ENCODE measurements at places on chromosomes 13 and 19. TPM values are rescaled to one million over a fixed set of nuclear protein-coding genes. Genes with fewer than 3 reads are reported as not detected.

GRCh38 chr19:35363001-35363590 lies 4.8 kb downstream of the FFAR3 start:
- no peak for DNase-seq
- H3K27me3 ChIP-seq: peaks cover 2% of the 10 kb centered on the region
- H3K27ac ChIP-seq: no peak overlapping the region
- no peaks in the 10 kb centered on the region for H3K4me1 ChIP-seq
- no peaks in the 10 kb centered on the region for H3K36me3 ChIP-seq
- no peak overlapping the region for H3K4me3 ChIP-seq

DNA sequence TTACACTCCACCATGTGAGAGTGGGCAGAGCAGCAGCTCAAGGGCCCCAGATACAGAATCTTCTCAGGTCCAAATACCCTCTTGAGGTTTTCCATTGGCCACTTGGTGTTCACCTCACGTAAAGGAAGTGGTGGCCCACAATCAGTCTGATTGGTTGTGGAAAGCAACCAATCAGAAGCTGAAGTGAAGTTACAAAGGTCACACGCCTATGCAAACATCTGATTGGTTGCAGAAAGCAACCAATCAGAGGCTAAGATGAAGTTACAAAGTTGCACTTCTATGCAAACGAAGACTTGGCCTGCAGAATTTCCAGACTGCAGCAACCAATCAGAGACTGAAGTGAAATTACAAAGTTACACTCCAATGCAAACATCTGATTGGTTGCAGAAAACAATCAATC lies 14.3 kb upstream of the TM9SF2 start:
- H3K27me3 ChIP-seq: no peaks in the 10 kb centered on the region
- no peak overlapping the region for H3K27ac ChIP-seq
- no peaks in the 10 kb centered on the region for H3K36me3 ChIP-seq
- no peak overlapping the region for H3K4me3 ChIP-seq
- H3K4me1 ChIP-seq: peaks cover 3% of the 10 kb centered on the region

- peaks cover 24% of the 10 kb centered on the region for H3K36me3 ChIP-seq
- H3K27ac ChIP-seq: peak overlapping the region; percentile 69
- no peak for DNase-seq
- H3K4me1 ChIP-seq: peaks cover 33% of the 10 kb centered on the region
Observed at GRCh38 chr19:49869009-49869483, 1.7 kb upstream of the PNKP start.

- no peaks in the 10 kb centered on the region for H3K36me3 ChIP-seq
- peaks cover 29% of the 10 kb centered on the region for H3K4me1 ChIP-seq
- H3K27me3 ChIP-seq: no peaks in the 10 kb centered on the region
- H3K4me3 ChIP-seq: no peak overlapping the region
Observed at GRCh38 chr13:48446464-48446863, 33.6 kb upstream of the LPAR6 start.

DNA sequence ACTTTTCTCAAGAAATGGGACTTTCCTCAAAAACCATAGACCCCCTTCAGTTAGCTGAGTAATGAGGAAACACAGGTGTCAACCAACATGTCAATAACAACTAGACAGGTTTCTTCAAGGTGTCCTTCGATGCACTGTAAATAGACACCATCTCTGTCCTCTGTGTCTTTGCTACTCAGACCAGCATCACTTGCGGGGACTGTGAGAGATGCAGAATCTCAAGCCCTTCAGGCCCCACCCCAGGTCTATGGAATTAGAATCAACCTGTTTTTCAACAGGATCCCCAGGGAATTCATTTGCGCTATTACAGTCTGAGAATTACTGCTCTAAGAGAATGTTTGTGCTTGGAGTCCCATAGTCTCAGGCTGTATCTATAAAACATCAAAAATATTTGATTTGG lies 469.9 kb downstream of the COG6 start:
- no peak for DNase-seq
- no peaks in the 10 kb centered on the region for H3K36me3 ChIP-seq
- no peaks in the 10 kb centered on the region for H3K27me3 ChIP-seq
- no peak overlapping the region for H3K27ac ChIP-seq

GRCh38 chr13:114089751-114090400 lies 42.5 kb downstream of the RASA3 start:
- H3K4me3 ChIP-seq: no peak overlapping the region
- H3K36me3 ChIP-seq: no peaks in the 10 kb centered on the region
- H3K4me1 ChIP-seq: no peaks in the 10 kb centered on the region
- no peaks in the 10 kb centered on the region for H3K27me3 ChIP-seq

DNA sequence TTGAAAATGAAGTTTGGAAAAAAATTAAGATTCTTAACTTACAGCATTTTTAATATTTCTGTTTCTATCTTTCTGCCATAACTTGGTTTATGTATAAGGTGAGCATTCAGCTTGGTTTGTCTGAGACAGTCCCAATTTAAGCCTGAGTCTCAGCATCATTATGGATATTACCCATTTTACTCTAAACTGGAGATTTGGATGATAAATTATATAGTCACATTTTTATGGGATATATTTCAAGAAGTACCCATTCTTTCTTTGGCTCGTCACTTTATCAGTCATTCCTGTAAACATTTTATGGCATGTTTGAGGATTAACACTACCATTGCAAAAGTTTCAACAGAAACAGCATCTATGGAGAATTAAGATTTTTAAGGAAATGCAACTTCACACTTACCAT lies 1129.0 kb upstream of the PCDH9 start:
- H3K27me3 ChIP-seq: no peaks in the 10 kb centered on the region
- no peak overlapping the region for H3K27ac ChIP-seq
- no peaks in the 10 kb centered on the region for H3K36me3 ChIP-seq
- H3K4me1 ChIP-seq: no peaks in the 10 kb centered on the region
- no peak for DNase-seq
- no peak overlapping the region for H3K4me3 ChIP-seq

GRCh38 chr13:113393226-113393562 lies 29.3 kb upstream of the GRTP1 start:
- no peak overlapping the region for H3K27ac ChIP-seq
- no peaks in the 10 kb centered on the region for H3K36me3 ChIP-seq
- no peaks in the 10 kb centered on the region for H3K27me3 ChIP-seq
- peak; percentile 21 for DNase-seq

GRCh38 chr19:15587663-15588062 lies 27.4 kb upstream of the CYP4F8 start:
- no peaks in the 10 kb centered on the region for H3K4me1 ChIP-seq
- H3K4me3 ChIP-seq: no peak overlapping the region
- H3K27me3 ChIP-seq: no peaks in the 10 kb centered on the region
- no peak overlapping the region for H3K27ac ChIP-seq
- peak; percentile 39 for DNase-seq
- H3K36me3 ChIP-seq: no peaks in the 10 kb centered on the region

- no peaks in the 10 kb centered on the region for H3K36me3 ChIP-seq
- no peaks in the 10 kb centered on the region for H3K27me3 ChIP-seq
- no peak overlapping the region for H3K27ac ChIP-seq
- H3K4me1 ChIP-seq: peaks cover 30% of the 10 kb centered on the region
Observed at GRCh38 chr13:106503272-106503671, 32.2 kb downstream of the EFNB2 start.

- no peak overlapping the region for H3K4me3 ChIP-seq
- H3K27me3 ChIP-seq: no peaks in the 10 kb centered on the region
- peaks cover 9% of the 10 kb centered on the region for H3K4me1 ChIP-seq
- H3K27ac ChIP-seq: no peak overlapping the region
Observed at GRCh38 chr19:50889638-50890037, 16.4 kb downstream of the KLK2 start.

DNA sequence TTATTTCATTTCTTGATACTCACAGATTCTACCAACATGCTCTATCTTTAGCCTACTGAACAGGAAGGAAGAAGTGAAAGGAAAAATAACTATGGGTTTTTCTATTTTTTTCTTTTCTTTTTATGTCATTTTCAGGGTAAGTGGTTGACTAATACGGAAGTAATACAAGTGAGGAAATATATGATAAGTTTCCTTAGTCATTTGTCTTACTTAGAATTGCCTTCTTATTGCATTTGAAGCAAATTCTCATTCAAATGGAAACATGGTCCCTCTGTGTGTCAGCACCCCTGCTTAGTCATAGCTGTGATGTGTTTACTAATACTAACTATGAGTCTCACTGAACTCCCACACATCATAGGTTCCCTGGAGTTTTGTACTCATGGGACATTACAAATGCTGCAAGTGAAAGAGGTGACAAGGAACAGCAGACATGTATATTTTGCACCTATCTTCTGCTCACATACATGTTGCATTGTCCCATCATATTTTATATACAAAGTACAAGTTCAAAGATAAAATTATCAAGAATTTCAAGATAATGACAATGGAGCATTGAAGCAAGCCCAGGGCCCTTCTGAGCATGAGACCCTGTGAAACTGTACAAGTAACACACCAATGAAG lies 60.1 kb downstream of the DCT start:
- peaks cover 16% of the 10 kb centered on the region for H3K4me1 ChIP-seq
- H3K36me3 ChIP-seq: no peaks in the 10 kb centered on the region
- H3K4me3 ChIP-seq: no peak overlapping the region

GRCh38 chr13:79406597-79406908 lies 498 bp upstream of the RBM26 start:
- DNase-seq: no peak
- peak overlapping the region; percentile 80 for H3K4me3 ChIP-seq
- peak overlapping the region; percentile 92 for H3K27ac ChIP-seq

- peak overlapping the region; percentile 43 for H3K4me3 ChIP-seq
- DNase-seq: peak; percentile 89
- H3K4me1 ChIP-seq: peaks cover 63% of the 10 kb centered on the region
- H3K27me3 ChIP-seq: no peaks in the 10 kb centered on the region
- H3K27ac ChIP-seq: peak overlapping the region; percentile 94
- peaks cover 9% of the 10 kb centered on the region for H3K36me3 ChIP-seq
Observed at GRCh38 chr13:114067381-114067885, 65.0 kb downstream of the RASA3 start.

GRCh38 chr19:4713384-4713951 lies 10.2 kb downstream of the DPP9 start:
- peak overlapping the region; percentile 80 for H3K27ac ChIP-seq
- no peaks in the 10 kb centered on the region for H3K27me3 ChIP-seq
- H3K36me3 ChIP-seq: peaks cover 66% of the 10 kb centered on the region
- no peak overlapping the region for H3K4me3 ChIP-seq

GRCh38 chr19:611481-611868 lies 21.8 kb downstream of the HCN2 start:
- DNase-seq: peak; percentile 100
- peaks cover 9% of the 10 kb centered on the region for H3K4me1 ChIP-seq
- peak overlapping the region; percentile 60 for H3K4me3 ChIP-seq
- no peaks in the 10 kb centered on the region for H3K27me3 ChIP-seq

GRCh38 chr19:1170938-1171754 lies 2.9 kb downstream of the SBNO2 start:
- no peak for DNase-seq
- peaks cover 5% of the 10 kb centered on the region for H3K36me3 ChIP-seq
- H3K4me1 ChIP-seq: peaks cover 38% of the 10 kb centered on the region
- H3K4me3 ChIP-seq: peak overlapping the region; percentile 15

DNA sequence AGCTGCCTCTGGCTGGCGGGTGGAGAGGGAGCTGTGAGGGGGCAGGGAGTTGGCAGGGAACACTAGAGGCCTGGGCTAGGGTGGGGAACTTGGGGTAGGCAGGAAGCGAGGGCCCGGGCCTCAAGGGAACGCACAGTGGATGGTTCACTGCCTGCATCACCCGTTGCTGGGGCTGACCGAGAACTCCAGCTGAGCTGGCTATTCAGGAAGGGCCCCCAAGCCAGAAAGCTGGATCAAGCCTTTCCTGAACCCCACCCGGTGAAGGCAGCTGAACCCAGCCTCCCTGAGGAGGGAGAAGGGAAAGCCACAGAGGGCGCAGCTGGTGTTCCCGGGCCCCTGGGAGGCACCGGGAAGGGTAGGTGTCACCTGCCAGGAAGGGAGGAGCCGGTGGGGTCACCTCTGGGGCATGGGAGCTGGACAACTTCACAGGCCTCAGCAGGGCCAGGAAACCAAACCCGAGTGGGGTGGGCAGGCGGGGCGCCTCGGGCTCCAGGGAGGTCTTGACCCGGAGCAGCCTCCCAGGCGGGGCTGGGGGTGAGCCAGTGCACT lies 13.9 kb downstream of the PALM start:
- H3K27ac ChIP-seq: no peak overlapping the region
- no peaks in the 10 kb centered on the region for H3K36me3 ChIP-seq
- no peaks in the 10 kb centered on the region for H3K27me3 ChIP-seq
- peak; percentile 90 for DNase-seq
- no peaks in the 10 kb centered on the region for H3K4me1 ChIP-seq

- no peaks in the 10 kb centered on the region for H3K36me3 ChIP-seq
- H3K27ac ChIP-seq: peak overlapping the region; percentile 83
- H3K27me3 ChIP-seq: no peaks in the 10 kb centered on the region
- peaks cover 29% of the 10 kb centered on the region for H3K4me1 ChIP-seq
- H3K4me3 ChIP-seq: peak overlapping the region; percentile 85
Observed at GRCh38 chr13:32588736-32589135, 2.5 kb downstream of the PDS5B start.

- no peak overlapping the region for H3K27ac ChIP-seq
- H3K4me1 ChIP-seq: peaks cover 40% of the 10 kb centered on the region
- H3K4me3 ChIP-seq: no peak overlapping the region
- no peaks in the 10 kb centered on the region for H3K36me3 ChIP-seq
- peak; percentile 72 for DNase-seq
Observed at GRCh38 chr13:42484386-42484785, 89.6 kb upstream of the TNFSF11 start.

- no peaks in the 10 kb centered on the region for H3K36me3 ChIP-seq
- no peak for DNase-seq
- peak overlapping the region; percentile 37 for H3K27ac ChIP-seq
- H3K27me3 ChIP-seq: no peaks in the 10 kb centered on the region
- H3K4me3 ChIP-seq: no peak overlapping the region
Observed at GRCh38 chr13:52345631-52346251, 60.2 kb downstream of the THSD1 start.

GRCh38 chr13:57857945-57858344 lies 226.4 kb downstream of the PCDH17 start:
- no peaks in the 10 kb centered on the region for H3K36me3 ChIP-seq
- no peaks in the 10 kb centered on the region for H3K4me1 ChIP-seq
- no peak overlapping the region for H3K27ac ChIP-seq
- H3K27me3 ChIP-seq: no peaks in the 10 kb centered on the region

GRCh38 chr13:102580552-102581169 lies 16.1 kb upstream of the TPP2 start:
- H3K27ac ChIP-seq: no peak overlapping the region
- no peaks in the 10 kb centered on the region for H3K36me3 ChIP-seq
- no peak overlapping the region for H3K4me3 ChIP-seq

GRCh38 chr19:8251025-8251472 lies 41.9 kb downstream of the CERS4 start:
- no peaks in the 10 kb centered on the region for H3K36me3 ChIP-seq
- peak; percentile 83 for DNase-seq
- peaks cover 3% of the 10 kb centered on the region for H3K4me1 ChIP-seq
- H3K27ac ChIP-seq: no peak overlapping the region
- no peaks in the 10 kb centered on the region for H3K27me3 ChIP-seq
- H3K4me3 ChIP-seq: no peak overlapping the region

- no peaks in the 10 kb centered on the region for H3K36me3 ChIP-seq
- H3K27ac ChIP-seq: no peak overlapping the region
- H3K4me3 ChIP-seq: no peak overlapping the region
- H3K4me1 ChIP-seq: no peaks in the 10 kb centered on the region
- no peak for DNase-seq
Observed at GRCh38 chr13:28624707-28625432, 34.1 kb upstream of the POMP start.

TMIGD2 gene
- not detected for total RNA-seq

C2CD4C gene
- not detected for total RNA-seq

ZNF430 gene
- 11.9 TPM for total RNA-seq

PRX gene
- 2.7 TPM for total RNA-seq

ALDH16A1 gene
- total RNA-seq: 32.7 TPM

ITM2B gene
- 168 TPM for total RNA-seq

KLC3 gene
- 0.72 TPM for total RNA-seq

CYP2A7 gene
- not detected for total RNA-seq

FXYD3 gene
- total RNA-seq: not detected

GAS6 gene
- 417 TPM for total RNA-seq
